ENCODE measurements at places on chromosomes 13 and 19.

DNA sequence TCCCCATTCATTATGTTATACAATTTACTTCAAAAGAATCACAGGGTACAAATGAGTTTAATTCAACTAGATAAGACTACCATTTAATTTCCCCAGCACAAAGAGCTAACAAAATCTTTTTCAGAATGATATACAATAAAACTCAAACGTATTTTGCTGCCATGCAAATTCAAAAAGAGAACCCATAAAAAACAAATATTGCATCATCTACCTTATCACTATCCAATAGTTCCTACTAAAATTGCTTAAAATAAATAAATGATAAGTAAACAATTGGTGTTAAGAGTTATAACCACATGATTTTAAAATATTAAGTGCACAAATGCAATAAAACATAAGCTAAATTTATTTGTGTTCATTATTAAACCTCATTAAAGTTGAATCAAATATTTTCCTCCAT lies 919.4 kb downstream of the SLITRK5 start:
- no peak for DNase-seq

DNA sequence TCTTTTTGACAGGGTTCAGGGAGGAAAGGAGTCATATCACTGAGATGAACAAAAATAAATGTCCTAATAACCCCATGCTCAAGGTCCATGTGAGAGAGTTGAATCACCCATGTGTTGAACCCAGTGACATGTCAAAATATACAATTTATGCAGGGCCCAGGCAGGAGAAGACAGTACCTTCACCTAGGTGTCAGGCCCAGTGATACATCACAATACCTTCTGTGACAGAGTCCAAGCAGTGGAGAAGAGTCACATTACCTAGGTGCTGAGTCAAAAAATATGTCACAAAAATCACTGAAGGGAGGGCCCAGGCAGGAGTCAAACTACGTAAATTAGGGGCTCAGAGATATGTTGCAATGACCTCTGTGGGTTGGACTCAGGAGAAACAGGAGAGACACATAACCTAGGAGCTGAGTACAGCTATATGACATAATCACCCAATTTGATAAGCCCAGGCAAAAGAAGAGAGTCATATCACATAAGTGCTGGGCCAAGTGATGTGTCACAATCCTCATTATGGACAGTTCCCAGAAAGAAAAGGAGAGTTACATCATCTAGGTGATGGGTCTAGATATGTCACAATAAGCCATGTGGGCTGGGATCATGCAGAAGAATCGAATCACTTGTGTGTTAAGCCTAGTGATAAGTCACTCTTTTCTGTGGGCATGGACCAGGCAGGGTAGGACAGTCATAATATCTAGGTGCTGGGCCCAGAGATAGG lies 13.8 kb upstream of the ZNF724 start:
- DNase-seq: peak; percentile 52

DNA sequence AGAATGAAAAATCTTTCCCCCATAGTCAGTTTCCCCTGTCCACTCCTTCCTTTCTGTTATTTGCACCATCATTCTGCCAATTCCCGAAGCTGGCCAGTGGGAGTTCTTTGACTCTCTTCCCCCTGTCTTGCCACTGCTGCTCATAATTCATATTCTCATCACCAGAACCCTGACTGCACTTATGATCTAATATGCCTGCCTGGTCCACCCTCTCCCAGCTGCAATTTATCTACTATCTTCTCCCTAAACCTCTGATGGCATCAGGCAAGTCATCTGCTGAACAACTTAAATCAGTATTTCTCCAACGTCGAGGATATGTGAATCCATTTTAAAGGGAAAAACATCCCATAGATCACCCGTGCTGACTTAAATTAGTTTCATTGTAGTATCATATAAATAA lies 458.0 kb upstream of the GPC6 start:
- DNase-seq: no peak

GRCh38 chr13:84294576-84294975 lies 412.3 kb upstream of the SLITRK1 start:
- no peak for DNase-seq

DNA sequence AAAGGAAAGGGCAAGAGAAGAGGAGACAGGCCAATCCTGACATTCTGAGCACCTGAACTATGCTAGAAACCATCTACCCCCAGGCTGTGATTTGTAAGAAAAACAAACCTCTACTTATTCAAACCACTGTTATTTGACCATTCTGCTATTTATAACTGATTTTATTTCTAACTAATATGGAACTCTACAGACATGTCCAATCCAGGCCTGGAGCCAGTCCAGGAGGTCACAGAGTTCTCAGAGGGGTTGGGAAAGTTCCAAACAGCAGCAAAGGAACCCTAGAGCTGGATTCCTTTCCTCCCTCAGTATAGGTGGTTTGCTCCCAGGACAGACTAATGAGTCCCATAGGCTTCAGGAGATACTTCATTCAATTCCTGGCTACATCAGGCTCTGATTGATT lies 24.2 kb downstream of the SIAH3 start:
- DNase-seq: no peak

- no peak for DNase-seq
These were observed 383 bp downstream of the ZNF581 start for GRCh38 chr19:55643887-55644176.

GRCh38 chr13:112111239-112111857 lies 44.4 kb downstream of the SOX1 start:
- no peak for DNase-seq

DNA sequence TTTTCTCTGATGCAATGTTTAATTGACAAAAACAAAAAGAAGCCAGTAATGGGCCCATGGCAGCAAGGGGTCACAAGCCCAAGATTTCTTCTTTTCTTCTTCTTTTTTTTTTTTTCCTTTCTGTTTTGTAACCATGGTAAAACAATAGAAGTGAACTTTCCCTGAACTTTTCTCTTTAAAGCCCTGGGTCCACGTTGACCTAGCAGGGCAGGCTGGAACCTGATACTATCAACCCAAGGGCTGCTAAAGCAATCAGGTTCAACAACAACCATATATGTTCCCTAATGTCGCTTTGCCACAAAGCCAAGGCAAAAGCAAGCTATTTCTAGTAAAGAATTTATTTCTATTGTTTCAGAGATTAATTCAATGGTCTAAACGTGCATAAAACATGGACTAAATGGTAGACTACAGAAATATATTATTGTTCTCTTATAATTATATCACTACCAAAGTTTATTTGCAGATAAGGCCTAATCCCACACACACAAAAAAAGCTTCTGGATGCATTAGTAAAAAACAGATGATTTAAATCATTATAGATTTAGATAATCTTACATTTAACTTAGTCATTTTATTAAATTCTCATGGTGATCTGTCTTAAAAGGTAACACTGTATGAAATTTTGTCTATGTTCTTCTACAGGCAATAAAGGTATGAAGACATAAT lies 153.9 kb downstream of the DACH1 start:
- no peak for DNase-seq

GRCh38 chr19:38170334-38170733 lies 53.7 kb downstream of the DPF1 start:
- DNase-seq: no peak

GRCh38 chr13:51234676-51235075 lies 12.5 kb downstream of the FAM124A start:
- no peak for DNase-seq

- DNase-seq: no peak
These were observed 14.6 kb upstream of the TMEM255B start for GRCh38 chr13:113744197-113745000.

- no peak for DNase-seq
These were observed 462.5 kb downstream of the KLF5 start for GRCh38 chr13:73521290-73521624.

GRCh38 chr13:89891416-89891815 lies 1456.1 kb upstream of the MIR17HG start:
- no peak for DNase-seq

- DNase-seq: no peak
These were observed 6.0 kb upstream of the BSG start for GRCh38 chr19:566403-566802.

GRCh38 chr13:32790731-32791130 lies 204.5 kb downstream of the PDS5B start:
- DNase-seq: peak; percentile 24

DNA sequence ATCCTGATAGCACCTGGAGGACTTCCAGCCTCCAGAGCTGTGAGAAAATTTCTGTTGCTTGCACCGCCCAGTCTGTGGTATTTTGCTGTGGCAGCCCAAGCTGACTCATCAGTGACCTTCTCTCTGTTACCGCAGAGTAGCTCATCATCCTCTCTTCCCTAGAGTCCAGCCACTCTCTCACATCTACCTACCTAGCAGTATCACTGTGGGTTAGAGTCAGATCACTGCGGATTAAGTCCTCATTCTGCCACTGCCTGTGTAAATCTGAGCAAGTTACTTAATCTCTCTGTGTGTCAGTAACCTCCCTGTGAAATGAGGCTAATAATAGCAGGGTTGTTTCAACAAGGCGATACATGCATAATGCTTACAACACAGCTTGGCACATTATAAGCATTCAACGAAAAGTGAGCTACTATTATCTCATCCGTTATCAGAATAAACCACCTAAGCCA lies 40.3 kb upstream of the USPL1 start:
- DNase-seq: peak; percentile 54

DNA sequence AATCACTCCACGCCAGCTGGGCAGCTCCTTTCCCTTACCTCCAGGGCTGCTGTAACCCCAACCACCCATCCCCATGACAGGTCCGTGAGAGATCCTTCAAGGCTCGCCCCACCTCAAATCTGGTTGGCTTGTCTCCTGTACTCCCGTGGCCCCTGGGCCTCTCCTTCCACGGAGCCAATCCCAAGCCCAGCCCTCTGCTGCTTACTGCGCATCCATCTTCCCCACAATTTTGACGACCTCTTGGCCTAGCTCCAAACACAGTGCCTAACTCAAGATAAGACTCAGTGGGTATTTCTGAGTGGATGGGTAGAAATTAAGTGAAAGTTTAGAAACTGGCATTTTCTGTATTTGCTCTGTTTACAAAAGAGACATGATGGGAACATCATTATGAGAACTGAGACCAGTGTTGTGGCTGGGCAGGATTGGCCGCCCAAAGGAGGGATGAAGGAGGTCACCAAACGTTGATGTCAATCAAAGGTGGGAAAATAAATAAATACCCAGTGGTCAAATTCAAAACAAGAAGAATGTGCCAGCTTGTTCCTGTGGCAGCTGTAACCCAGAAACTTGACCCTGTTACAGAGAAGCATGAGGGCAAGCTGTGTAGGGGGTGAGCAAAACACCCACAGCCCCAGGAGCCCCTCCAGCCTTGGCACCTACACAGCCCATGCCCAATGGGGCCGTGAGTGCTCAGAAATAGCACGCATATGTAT lies 162.2 kb downstream of the ABCC4 start:
- no peak for DNase-seq

GRCh38 chr13:100589178-100589725 lies 663 bp upstream of the GGACT start:
- DNase-seq: no peak

DNA sequence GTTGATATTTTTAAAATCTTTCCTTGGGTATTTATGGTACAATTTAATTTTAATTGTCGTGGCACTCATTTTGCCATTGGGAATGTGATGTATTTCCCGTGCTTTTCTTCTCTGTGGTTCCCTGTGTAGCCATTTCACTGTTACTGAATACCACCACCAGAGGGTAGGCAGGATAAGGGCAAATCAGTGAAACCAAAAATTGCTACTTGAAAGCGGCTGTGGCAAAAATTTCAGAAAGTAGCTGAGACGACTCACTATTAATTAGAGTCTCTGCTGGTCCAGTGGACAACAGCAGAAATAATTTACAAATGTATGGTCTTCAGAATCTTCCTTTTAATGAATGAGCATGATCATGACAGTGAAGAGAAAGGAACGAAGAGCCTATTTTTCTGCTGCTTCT lies 34.4 kb upstream of the MIR17HG start:
- peak; percentile 48 for DNase-seq

DNA sequence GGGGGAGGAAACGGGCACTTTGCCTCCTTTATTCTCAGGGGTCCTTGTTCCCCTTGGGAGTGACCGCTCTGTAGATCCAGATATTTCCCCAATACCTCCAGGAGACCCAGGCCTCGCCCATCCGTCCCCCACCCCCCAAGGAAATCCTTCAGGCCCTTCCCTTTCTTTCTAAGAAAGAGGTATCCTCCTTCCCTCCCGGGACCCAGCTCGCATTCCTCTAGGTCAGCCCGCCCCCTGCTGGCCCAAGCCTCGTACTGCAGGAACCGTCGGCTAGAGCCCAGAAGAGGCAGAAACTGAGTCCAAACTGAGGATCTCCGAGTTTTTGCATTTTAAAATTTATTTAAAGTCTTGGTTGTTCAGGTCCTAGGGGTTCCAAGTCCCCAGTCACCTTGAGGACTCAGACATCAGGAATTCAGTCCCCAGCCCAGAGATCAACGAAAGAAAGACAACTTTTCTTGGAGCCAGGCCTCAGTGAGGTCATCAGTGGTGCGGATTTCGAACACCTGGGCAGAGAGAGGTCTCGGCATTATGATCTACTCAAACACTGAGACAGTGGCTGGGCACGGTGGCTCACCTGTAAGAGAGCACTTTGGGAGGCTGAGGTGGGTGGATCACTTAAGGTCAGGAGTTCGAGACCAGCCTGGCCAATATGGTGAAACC lies 7.5 kb upstream of the LRFN1 start:
- DNase-seq: peak; percentile 54

GRCh38 chr19:35760711-35761349 lies 2.9 kb downstream of the PROSER3 start:
- no peak for DNase-seq

- no peak for DNase-seq
These were observed 37.1 kb upstream of the GPI start for GRCh38 chr19:34327851-34328250.

DNA sequence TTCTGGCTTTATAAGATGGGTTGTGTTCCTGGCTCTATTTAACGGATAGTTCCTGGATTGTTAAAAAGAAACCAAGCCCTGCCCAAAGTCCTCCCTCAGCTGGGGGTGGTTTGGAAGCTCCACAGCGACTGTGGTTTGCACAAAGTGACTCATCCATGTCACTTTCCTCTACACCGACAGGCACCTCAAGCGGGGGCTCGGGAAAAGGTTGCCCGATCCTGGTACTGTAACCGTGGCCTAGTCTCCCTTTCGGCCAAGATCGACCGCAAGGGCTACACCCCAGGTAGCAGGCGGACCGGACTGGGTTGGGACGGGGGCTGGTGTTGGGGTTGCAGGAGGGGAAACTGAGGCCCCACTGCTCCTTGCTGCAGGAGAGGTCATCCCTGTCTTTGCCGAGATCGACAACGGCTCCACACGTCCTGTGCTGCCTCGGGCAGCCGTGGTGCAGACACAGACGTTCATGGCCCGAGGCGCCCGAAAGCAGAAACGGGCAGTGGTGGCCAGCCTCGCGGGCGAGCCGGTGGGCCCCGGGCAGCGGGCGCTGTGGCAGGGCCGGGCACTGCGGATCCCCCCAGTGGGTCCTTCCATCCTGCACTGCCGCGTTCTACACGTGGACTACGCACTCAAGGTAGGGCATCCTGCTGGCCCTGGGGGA lies 1.6 kb downstream of the ARRDC2 start:
- no peak for DNase-seq

DNA sequence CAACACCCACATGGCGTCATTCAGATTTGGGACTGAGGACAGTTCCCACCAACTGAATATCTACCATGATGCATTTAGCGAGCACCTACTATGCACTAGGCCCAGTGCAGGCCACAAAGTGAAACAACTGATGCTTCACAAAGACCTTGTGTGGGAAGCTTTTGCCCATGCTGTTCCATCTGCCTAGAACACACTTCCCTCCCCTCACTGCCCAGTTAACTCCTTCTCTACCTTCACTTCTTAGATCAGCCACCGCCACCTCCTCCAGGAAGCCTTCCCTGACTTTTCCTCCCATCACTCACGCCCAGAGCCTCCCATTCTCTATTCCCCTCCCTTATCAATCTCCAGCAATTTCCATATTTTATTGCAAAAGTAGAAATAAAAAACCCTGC lies 25.7 kb downstream of the PTPRS start:
- DNase-seq: no peak

GRCh38 chr19:42352301-42353259 lies 27.1 kb downstream of the MEGF8 start:
- DNase-seq: peak; percentile 41
